Hematopoietic multipotent progenitor cell treated with erythropoietin and hydrocortisone succinate and interleukin-3 and kit ligand, for 4 days (in vitro differentiated cells): ENCODE measurements at places on chromosomes 4 and X.

DNA sequence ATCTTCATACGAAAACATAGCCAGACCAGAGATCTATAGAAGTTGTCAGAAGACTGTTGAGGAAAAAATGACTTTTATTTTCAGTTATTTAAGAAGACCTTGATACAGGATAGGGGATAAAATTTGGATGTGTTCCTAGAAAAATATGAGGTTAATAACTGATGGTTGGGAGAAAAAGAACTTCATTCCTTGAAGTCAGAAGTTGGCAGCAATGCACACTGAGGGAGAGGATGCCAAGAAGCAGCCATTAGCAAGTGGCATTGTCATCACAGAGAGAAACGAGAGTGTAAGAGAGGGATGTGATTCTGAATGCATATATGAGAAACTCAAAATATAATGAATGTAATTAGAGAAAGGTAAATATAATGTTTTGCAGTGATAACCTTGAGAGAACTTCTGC is 382.1 kb upstream of the EPHA5 start:
- DNase-seq: no peak

DNA sequence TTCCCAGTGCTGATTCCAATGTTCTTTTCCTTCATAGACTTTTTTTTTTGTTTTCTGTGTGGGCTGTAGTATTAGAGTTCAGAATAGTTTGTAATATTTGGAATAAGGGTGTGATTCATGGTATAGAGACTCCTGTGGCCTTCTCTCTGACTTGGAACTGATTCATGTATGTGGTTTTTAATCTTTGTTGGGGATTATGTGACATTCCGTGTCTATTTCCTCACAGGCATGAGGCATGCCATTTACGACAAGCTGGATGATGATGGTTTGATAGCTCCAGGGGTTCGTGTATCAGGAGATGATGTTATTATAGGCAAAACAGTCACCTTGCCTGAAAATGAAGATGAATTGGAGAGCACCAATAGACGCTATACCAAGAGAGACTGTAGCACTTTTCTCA is 44.4 kb downstream of the POLR2B start:
- no peak for DNase-seq

DNA sequence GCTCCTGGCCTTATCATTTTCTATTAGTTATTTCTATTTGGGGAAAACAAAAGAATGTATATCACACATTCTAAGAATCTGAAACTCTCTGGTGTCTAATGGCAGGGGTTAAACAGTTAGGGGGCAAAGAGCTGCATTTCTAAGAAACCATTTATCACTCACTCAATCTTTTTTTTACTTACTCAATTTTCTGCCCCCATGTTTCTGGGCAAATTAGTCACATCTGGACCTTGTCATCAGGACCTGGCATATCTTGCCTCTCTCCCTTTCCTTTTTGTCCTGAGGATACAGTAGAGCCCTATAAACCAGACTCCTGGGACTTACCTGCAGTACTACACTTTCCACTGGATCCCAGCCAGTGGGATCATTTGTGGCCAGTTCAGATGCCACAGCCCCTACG is 89.1 kb downstream of the ANXA3 start:
- DNase-seq: peak; percentile 50

DNA sequence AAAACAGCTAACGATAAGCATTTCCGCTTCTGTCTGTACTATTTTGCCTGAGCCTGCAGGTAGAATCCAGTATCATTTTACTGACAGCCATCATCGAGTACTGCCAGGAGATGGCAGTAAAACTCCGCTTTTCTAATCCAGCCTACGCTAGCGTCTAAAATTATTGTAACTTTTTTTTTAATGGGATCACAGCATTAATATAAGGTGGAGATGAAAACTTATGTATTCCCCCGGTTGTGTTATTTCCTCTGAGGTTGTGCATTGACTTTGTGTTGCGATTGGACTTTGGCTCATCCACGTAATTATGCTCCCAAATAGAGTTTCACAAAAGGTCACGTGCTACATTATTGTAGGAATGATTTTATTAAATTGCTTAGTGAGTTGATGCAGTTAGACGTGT is 248.1 kb downstream of the C4orf33 start:
- peak; percentile 60 for DNase-seq
